Bronchial epithelial cell (primary cell): ENCODE measurements at places on chromosomes 7 and 10.

DNA sequence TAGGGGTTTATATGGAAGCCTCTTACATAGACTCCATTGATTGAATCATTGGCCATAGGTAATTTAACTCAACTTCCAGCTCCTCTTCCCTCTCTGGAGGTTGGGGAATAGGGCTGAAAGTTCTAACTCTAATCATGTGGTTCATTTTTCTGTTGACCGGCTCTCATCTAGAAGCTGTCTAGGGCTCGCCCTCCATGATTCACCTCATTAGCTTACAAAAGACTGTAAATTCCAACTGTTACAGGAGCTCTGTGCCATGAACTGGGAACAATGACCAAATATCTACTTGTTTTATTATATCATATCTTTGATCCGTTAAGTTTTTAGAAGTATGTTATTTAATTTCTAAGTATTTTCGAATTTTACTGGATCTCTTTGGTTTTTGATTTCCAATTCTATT is 263.0 kb downstream of the TCF7L2 start:
- peak; percentile 13 for DNase-seq

DNA sequence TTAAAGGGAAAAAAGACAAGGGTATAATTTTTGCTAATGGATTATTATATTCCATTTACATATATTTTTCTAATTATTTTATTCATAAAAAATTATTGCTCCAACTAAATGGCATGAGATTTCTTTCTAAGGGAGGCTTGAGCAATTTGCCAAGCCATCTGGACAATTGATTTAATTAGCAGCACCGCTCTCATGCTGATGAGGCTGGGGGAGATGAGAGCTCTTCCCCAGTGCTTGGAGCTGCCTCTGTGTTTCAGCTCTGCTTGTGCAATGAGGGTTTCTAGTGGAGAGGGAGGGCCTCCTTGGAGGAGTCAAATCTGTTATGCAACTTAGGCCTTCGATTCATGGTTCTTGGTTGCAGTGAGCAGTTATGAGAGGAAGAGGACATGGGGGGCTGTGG is 574.3 kb downstream of the TCERG1L start:
- no peak for DNase-seq

- DNase-seq = peak; percentile 82
These were observed 23.3 kb downstream of the CALML3 start for GRCh38 chr10:5547931-5548660.

GRCh38 chr7:132697003-132697402 is 120.7 kb upstream of the PLXNA4 start:
- no peak for DNase-seq

DNA sequence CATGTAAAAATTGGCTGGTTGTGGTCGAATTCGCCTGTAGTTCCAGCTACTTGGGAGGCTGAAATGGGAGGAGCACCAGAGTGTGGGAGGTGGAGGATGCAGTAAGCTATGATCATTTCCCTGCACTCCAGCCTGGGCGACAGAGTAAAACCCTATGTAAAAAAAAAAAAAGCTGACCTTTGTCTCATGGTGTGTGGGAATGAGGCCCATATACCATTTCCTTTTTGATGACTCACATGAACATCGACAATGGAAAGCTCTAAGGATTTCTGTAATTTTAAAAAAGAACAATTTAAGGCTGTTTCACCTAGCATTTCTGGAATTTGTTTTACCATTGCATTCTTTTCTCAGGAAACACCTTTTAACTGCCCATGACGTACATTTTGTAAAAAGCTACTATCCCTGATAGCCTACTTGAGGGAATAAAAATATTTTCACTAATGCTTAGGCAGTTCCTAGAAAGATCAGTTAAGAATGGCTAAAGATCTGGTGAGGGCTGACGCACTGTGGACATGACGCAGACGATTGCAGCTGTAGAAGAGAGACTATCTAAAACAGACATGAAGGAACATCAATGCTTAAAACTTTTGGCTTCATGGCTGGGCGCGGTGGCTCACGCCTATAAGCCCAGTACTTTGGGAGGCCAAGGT is 400.6 kb upstream of the IGFBP3 start:
- DNase-seq = no peak

DNA sequence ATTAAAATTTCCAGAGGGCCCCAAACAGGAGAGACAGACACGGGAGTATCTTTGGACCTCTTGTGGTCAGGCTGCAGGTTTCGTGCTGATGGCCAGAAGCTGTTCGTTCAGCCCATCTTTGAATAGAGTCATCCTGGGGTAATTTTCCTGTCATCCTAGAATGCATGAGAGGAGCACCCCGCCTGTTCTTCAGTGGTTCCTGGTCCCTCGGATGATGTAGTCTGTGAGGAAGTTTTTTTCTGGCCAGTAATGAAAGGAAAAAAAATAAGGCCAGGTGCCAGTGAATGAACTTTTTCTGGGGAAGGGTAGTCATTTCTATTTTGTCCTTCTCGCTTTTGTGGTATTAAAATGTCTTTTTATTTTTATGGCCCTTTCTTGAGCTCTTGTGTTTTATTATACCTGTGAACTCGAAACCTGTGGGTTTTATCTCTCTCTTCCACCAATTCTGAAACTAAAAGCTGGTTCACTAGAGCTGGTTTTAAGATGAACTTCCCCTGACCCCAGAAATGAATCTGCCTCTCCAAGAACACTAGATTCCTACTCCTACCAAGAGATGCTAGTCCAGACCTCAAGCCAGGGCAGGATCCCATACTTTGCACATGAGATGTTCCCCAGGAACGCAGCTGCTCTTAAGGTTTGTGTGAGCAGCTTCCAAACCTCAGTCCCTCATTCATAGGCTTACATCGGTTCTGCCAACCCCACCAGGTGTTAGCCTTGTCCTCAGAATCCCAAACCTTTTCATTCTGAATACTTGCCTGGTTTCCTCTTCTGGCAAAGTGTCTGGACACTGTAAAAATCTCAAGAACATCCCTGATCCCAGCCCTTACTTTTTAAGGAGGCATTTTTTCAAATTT is 15.4 kb upstream of the MEST start:
- no peak for DNase-seq

DNA sequence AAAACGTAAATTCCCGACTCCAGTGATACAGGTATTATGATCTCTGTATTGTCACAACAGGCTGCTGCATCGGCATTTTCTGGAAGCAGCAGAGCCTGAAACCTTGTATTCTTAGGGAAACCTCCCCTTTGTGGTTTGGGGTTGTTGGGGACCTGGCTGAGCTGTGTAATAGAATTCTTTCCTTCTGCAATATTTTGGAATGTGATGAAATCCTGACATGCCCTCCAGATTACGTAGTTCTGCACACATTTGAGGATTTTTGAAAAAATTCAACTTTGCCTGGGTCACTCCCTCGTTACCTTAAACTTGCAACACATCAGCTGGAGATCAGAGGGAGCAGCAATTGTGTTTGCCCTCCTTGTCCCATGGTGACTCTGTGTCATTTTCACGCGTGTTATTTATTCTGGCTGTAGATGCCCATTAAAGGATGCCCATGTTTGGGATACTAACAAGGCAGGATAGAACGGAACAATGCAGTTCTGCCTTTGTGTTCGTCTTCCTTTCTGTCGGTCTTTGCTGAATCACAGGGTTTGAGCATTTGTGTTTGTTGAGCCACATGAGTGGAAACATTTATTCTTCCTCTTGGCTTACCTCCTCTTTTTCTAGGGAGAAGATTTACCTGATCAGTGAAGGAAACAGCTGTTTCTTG is 181.7 kb downstream of the TCF7L2 start:
- DNase-seq = no peak

DNA sequence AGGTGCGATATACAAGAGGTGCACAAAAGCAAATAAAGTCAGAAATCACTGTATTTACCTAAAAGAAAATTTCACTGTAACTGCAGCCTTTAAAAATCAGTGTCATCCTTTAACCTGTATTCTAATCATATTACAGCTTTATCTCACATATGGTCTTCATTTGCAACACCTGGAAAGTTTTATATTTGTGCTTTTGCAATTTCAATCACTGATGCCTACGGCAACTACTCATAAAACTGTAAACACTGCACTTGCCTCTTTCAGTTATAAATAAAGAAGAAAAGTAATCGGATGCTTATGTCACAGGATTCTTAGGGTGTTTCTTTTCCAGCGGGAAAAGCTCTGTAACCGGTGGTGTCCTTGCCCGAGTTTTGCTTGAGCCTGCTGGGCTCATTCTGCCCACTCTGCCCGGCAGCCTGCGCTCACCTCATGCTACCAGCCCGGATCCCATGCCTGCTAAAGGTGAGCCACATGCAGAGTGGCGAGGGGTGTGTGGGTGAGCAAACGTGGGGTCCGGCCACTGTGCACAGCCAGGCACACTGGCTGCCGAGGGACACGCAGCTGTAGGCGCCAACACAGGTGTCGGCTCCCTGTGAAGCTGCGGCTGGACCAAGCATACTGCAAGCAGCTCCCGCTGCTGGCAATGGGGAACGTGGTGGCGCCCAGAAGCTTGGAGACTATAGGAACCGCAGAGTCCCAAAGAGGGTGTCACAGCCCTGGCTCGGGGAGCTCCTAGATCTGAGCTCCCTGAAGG is 56.3 kb upstream of the ABCB5 start:
- no peak for DNase-seq

DNA sequence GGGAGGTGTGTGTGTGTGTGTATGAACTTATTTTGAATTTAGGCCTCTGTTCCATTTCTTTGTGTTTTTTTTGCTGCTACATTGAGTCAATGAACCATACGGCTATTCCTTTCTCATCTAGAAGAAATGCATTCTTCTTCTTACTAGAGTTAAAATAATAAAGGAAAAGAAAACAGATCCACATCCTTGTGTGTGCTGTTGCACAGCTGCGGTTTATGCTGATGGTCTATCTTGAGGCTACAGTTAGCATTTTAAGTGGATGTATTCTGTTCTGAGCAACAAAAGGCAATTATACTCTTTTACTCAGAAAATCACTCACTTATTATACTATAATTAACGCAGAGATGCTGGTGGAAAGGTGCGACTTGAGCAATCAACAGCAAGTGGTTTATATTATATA is 615.0 kb upstream of the MBL2 start:
- no peak for DNase-seq

DNA sequence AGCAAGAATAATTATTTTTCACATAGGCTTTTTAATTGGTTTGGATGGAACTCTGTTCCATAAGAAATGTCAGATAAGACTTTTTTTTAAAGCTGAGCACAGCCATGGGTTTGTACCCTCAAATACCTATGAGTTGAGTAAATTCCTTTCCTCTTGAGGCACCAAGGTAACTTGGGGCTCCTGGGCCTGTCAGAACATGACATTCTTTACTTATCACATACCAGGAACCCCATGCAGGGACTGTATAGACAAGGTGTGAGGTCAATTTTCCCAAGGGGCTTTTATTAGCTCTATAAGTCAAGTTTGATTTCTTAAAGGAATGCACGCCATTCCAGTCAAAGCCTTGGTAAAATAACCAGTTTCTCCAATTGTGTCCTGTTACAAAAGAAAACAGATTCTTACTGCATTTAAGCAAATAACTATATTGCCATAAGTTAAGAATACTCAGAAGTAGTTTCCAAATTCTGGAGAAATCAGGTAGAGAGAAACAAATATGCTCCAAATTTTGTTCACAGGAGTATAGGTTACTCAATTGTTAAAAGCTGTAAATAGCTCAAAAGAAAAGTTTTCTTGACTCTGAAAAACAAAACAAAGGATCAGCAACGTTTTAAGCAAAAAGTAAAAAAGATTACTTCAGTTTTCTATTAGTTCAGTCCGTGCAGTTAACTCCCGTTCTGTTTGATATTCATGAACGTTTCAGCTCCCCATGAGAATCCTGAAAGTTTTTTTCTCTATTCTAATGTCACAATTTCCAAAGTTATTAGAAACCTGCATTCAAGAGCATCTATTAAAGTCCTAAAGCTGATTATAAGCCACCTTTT is 167.5 kb upstream of the NAMPT start:
- peak; percentile 83 for DNase-seq

- no peak for DNase-seq
These were observed 109.4 kb downstream of the TMEM26 start for GRCh38 chr10:61343796-61344195.

GRCh38 chr7:150751702-150752101 is 14.5 kb downstream of the GIMAP5 start:
- DNase-seq = no peak

- no peak for DNase-seq
These were observed 129.5 kb downstream of the PLXNA4 start for GRCh38 chr7:132446666-132447278.

DNA sequence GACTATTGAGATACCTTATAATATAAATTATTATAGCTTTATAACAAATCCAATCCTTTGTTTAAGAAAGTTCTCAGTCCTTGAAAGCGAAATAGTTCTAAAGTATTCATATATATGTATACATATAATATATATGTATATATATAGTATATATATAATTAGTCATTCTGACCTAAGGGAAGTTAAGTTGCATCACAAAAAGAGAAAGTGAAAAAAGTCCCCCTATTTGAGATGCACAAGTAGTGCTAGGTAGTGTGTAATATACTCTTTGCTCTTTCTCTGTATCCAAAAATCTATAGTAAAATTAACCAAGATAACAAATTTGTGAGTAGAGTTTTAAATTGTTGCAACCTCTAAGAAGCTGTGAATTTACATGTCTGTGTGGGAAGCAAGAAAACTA is 13.3 kb upstream of the IFIT1B start:
- DNase-seq = peak; percentile 20

DNA sequence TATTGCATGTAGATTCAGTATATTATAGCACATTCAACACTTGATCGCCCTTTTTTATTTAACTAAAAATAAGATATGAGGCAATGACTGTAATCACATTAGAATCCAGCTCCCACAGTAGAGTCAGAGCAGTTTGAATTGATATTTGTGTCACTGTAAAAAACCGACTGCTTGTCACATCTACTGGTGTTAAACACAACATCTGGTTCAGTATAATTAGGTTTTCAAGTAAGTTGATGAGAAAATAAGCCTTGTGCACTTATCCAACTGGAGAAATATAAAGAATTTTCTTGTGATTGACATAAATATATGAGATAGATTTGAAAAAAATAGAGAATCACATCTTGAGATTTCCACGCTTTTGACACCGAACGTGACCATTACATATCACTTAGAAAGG is 69.0 kb downstream of the CHRM2 start:
- DNase-seq = no peak

GRCh38 chr10:108597657-108598319 is 1325.5 kb downstream of the XPNPEP1 start:
- DNase-seq = no peak

GRCh38 chr7:134992626-134993179 is 6.4 kb downstream of the AGBL3 start:
- no peak for DNase-seq

GRCh38 chr7:2482725-2483451 is 6.7 kb upstream of the GRIFIN start:
- DNase-seq = no peak

DNA sequence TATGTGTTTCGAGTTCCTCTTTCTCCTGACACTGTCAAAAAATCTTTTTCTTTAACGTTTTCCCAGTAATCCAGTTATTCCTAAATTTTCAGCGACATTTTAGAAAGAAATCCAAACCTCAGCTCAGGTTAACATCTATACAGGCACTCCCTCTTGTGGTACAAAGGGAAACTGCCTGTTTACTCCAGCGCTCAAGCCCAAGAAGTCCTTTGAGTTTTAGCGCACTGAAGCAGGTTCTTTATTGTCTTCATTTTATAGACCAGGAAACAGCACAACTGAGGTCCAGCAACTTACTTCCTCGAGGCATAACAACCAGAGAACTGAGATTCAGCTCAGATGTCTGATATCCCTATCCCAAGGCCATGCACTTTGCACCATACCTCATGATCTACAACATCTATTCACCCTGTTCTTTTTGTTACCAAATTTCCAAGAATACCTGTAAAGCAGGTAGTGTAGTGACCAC is 287.2 kb upstream of the MKLN1 start:
- peak; percentile 70 for DNase-seq
